Activated naive CD4-positive, alpha-beta T cell treated with anti-CD3 and anti-CD28 coated beads for 36 hours (primary cell): ENCODE measurements at places on chromosomes 7 and 10.
A peak's percentile ranks its signal among the peaks of the same experiment; 100 is the strongest.

DNA sequence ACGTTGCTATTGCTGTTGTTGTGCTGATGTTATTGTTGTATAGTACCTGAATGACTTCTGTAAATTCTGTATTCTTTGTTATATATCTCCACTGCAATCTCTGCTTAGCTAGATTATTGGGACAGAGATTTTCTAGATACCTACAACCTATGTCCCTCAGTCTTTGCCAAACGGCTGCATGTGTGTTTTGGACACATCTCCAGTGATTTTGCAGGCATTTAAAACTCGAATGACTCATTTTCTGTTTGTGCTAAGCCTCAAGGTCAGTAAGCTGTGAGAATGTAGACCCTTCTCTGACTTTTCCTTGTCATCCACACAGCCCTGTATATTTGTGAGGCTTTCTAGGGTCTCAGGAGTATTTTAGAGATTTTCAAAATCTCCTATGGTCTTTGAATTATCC lies 410.7 kb downstream of the POM121L12 start:
- no peak for DNase-seq

GRCh38 chr10:133442967-133443924 lies 10.5 kb upstream of the SCART1 start:
- DNase-seq: no peak

DNA sequence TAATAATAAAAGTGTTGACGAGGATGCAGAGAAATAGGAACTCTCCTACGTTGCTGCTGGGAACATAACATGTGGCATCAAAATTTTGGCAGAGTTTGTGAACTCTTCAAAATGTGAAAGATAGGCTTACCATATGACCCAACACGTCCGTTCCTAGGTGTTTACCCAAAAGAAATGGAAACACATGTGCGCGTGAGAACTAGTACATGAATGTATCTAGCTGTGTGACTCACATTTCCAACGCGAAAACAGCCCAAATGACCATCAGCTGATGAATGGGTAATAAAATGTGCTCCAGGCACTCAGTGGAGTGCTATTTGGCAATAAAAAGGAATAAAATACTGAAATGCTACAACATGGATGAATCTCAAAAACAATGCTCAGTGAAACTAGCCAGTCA lies 10.4 kb upstream of the ELFN1 start:
- no peak for DNase-seq

DNA sequence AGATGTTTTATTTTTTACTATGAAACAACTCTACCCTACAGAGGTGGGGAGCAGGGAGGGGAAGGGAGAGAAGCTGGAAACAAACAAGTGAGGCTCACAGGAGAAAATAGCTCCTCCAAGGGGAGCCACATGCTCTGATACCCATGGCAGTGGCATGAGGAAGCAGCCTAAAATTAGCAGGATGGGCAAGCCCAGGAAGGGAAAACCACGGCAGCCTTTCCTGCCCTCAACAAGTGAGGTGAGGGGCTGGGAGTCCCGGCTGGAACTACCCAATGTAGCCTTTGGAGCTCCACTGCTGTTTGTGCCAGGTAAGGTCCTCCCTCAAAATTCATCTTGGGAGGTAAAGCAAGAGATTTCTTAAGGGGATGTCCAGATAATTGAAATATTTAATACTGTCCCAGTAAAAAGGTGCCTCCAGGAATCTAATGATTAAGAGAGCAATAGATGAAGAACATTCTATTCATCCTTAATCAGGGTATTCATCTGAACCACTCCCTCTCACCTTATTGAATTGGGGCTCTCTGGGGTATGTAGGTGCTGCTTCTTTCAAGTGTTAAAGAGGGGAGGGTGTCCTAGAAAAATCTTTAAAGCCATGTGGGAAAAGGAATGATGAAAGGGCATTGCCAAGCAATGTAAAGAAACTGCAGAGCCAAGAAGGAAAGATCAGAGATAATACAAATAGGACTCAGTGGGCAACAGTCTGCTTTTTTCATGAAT lies 12.8 kb upstream of the HERC4 start:
- no peak for DNase-seq

- no peak for DNase-seq
Measured at GRCh38 chr10:117533507-117534281, 8.9 kb upstream of the EMX2 start.

DNA sequence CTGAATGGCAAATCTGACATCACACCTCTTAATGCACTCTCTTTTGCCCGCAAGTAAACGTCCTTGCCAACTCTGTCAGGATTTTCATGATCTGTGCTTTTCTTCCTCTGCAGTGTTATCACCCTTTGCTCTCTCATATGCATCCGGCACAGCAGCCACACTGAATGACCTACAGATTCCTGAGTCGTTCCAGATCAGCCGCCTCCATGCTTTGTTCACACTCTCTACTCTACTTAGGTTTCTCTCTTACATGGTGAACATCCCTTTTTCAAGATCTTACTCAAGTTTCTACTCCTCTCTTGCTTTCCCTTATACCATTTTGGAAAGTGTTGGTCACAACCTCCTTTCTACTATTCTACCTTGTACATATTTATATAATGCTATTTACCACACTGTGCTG lies 127.7 kb upstream of the AOAH start:
- DNase-seq: peak; percentile 18

DNA sequence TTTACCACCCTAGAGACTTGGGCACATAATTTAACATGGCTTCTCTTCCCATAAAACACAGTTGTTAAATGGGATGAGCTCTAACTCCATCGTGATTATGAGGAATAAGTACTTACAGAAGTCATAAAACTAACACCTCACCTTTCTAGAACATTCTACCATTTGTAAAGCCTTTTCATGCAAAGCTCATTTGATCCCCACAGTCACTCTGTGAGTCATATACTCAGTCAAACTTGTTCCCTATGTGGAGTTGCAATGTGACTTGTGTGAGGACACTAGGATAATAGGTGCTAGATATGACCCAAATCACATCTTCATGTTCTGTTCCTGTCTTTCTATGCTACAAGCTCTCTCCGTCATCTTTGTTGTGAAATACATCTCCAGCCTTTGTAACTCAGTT lies 371.7 kb downstream of the WDR11 start:
- no peak for DNase-seq

GRCh38 chr7:1176891-1177373 lies 16.9 kb upstream of the ZFAND2A start:
- DNase-seq: peak; percentile 91

- DNase-seq: no peak
Measured at GRCh38 chr10:34124522-34125035, 690.5 kb downstream of the PARD3 start.

DNA sequence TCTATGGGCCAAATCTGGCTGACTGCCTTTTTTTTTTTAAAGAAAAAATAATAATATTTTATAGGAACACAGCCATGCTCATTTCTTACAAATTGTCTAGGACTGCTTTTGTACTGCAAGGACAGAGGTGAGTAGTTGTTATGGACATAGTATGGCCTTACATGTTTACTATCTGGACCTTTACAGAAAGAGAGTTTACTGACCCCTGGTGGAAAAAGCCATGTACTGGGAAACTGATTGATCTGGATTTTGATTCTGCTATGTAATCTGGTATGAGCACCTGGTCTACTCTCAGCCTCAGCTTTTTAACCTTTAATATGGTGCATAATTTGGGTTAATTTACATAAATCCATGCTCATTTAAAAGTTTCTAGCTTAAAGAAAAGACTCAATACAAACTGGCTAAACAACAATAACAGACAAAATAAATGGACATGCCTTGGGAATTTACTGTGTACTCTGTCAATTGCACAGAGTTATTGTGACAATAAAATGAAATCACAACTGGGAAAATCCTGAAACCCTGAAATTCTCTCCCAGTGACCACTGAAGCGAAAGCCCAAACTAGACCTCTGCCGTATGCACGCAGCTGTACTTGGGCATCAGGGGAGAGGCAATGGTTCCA lies 260.7 kb downstream of the BMPER start:
- DNase-seq: no peak

- no peak for DNase-seq
Measured at GRCh38 chr10:17805330-17805729, 3.8 kb upstream of the MRC1 start.

- no peak for DNase-seq
Measured at GRCh38 chr10:122362031-122362592, 12.4 kb upstream of the PLEKHA1 start.

DNA sequence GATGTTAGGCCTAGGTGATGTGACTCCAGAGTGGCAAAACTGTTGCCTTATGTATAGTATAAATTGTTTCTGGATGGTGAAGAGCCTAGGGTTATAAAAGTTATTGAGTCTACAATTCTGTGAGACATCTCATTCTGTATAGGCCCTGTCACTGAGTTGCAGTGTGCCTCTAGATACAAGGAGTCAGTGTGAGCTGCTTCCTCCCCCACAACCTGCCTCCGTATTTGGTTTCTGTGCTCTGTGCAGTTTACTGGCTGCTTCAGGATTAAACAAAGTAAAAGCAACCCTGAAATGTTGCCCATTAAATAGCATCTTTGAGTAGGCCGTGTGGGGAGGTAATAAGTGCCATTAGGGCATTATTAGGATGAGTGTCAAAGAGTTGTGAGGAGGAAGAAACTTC lies 1.9 kb upstream of the IFRD1 start:
- DNase-seq: no peak

- DNase-seq: no peak
Measured at GRCh38 chr7:11524476-11525397, 307.3 kb downstream of the THSD7A start.

- DNase-seq: no peak
Measured at GRCh38 chr7:130415006-130415405, 25.8 kb downstream of the CEP41 start.

DNA sequence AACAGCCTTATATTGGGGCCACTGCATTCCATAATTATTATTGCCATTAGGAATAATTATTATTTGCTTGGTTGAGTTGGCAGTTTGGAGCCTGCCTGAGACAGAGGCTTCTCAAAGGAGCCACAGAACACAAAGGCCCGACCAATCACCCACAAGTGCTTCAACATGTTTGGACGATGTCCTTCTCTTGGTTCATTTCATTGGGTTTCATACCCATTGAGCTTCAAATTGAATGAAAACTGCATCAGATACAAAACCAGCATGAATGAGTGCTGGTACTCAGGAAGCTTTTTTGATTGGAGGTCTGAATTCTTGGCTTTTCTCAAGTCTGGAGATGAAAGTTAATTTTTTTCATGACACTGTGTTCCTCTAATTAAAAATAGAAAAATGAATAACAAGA lies 168.3 kb downstream of the CREB5 start:
- DNase-seq: no peak

DNA sequence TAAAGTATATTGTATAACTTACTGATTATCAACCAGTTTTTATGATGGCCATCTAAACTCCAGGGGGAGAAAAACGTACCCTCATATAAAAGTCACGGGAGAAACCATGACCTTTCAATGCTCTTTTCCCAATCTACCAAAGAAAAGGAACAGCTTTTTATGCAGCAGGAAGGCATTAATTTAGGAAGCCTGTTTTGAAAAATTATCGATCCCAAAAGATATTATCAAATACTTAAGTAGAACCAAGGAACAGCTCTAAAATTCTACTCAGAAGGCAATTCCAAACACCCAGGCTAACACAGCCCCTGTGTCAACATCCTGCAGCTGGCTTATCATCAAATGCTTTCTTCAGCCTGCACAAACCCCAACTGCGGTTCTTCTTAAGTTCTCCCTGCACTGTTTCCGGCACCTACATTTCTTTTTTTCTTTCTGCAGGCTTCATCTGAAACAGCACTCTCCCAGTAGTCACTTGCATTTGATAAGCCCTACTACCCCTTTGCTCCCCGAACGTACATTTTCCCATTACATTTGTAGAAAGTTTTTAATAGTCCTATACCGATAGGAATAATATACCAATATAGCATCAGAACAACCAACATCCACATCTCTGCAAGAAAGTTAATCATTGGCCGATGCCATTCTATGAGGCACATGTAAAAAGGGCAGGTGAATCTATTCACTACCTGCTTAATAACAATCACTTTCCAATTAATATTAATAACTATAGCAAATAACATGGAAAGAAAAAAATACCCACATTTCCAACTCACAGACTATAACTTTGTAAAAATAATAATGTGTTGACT lies 47.9 kb downstream of the PIP4K2A start:
- peak; percentile 74 for DNase-seq

DNA sequence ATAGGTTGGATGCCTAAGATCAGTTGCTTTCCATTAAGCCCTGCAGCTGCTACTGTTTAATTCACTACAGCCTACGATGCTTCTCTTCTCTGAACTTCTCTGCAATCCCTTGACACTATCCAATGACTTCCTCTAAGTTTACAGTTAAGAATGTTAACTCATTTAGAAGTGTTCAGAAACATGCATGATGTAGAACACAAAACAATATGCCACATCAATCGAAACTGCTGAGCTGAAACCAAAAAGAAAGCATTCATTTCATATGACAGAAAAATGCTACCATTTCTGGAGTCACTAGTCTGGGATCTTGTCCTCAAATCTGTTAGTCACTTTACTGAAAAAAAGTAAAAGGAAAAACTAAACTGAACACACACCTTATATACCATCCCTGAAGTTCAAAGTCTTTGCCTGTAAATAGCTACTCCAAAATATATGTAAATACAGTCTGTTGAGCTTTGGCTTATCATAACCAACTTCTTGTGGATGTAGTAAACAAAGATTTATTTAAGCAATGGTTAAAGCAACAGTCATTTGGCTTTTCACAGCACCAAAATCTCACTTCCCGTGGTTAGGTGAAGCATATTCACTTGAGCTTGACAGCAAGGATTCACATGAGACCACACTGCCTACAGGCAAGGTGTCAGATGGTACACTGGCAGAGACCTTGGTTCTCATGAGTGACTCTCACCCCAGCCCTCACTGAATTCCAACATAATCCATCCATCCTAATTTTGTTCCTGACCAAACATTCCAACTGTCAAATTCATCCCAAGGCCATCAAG lies 187.0 kb downstream of the PPP1R17 start:
- no peak for DNase-seq

- DNase-seq: no peak
Measured at GRCh38 chr7:47950714-47951113, 2.4 kb upstream of the PKD1L1 start.

GRCh38 chr10:78814407-78814806 lies 254.4 kb upstream of the ZMIZ1 start:
- DNase-seq: no peak
